ENCODE measurements at places on chromosomes 7 and 10.
A peak's percentile ranks its signal among the peaks of the same experiment; 100 is the strongest.

DNA sequence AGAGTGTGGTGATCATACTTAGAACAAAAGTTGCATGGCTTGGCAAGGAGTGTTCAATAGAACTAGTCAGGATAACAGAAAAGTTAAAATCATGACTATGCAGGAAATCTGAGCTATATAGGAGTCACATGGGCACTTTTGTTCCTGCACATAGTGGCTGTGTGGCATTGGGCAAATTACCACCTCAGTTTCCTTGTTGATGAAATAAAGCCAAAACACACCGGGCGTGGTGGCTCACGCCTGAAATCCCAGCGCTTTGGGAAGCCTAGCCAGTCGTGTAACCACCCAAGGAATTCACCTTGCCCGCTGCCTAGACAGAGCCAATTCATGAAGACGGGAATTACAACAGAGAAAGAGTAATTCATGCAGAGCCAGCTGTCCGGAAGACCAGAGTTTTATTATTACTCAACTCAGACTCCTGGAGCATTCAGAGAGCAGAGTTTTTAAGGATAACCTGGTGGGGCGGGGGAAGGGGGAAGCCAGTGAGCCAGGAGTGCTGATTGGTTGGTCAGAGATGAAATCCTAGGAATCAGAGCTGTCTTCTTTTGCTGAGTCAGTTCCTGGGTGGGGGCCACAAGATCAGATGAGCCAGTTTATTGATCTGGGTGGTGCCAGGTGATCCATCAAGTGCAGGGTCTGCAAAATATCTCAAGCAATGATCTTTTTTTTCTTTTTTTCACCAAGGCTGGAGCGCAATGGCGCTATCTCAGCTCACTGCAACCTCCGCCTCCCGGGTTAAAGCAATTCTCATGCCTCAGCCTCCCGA is 6.4 kb upstream of the MKRN1 start:
- no peak for DNase-seq

- peak; percentile 26 for DNase-seq
These were observed 5.2 kb downstream of the CCNY start for GRCh38 chr10:35341521-35341920.

- no peak for DNase-seq
These were observed 23.7 kb upstream of the SEPTIN7 start for GRCh38 chr7:35777121-35777520.

- peak; percentile 78 for DNase-seq
These were observed 1.7 kb upstream of the WDR86 start for GRCh38 chr7:151411551-151411950.

GRCh38 chr10:31393844-31394243 is 74.8 kb downstream of the ZEB1 start:
- DNase-seq, result no peak

DNA sequence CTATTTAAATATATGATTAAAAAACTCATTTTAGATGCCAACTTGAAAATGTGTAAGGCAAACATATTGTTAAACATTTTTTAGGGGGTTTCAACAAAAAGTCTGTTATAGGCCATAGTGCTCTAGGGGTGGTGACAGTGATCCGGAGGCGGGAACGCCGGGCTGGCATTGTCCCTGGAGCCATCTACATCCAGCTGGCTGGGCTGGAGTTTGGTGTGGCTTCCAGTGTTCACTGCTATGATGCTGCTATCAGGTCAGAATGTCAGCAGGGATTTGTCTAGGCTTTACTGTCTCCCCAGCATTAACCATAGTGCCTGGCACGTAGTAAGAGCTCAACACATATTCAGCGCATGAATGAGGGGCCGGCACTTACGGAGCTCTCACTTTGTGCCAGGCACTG is 1.9 kb upstream of the SLC18A2 start:
- DNase-seq, result no peak

DNA sequence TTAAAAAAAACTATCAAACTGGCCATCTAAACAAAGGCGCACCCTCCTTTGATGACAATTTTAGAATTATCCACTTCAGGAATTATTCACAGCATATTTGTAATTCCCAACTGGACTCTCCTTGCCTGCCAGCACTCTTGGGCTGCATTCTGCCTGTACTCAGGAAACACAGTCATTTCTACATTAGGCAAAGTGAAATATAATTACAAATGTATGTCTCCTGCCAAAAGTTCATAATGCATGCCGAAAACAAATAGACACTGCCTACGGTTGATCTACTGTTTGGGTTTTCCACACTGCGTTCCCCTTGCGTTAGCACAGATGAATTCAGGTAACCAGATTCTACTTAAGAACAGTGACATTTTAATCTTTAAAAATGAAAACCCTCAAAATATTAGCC is 1.9 kb downstream of the HGF start:
- DNase-seq, result no peak

GRCh38 chr7:105656922-105657521 is 75.7 kb upstream of the EFCAB10 start:
- DNase-seq, result peak; percentile 79

DNA sequence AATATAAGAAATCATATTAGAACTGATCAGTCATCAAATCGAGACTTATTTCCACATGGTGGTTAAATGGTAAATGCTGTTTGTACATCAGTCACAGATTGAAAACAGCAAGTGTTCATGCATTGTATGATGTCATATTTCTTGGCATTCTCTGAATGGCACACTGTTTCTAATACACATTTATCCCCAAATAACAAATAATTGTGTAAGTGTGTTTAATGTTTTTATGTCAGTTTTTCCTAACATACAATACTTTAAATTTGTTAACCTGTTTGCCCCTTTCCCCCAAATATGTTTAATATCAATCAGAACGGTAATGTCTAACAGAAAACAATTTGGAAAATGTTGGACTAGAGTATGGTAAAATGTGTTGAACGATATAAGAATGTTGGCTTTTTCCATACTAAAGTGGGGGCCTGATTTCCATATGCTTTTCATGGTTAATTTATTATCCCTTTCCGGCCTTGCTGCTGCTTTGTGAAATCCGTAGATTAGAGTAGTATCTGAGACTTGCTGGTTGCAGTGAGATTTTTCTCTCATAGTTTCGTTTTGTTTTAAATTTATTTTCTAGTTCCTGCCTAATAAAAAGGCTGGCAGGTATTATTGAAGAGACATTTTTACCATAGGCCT is 23.7 kb downstream of the RAB18 start:
- DNase-seq, result no peak

GRCh38 chr10:58237014-58237834 is 30.5 kb downstream of the IPMK start:
- no peak for DNase-seq

DNA sequence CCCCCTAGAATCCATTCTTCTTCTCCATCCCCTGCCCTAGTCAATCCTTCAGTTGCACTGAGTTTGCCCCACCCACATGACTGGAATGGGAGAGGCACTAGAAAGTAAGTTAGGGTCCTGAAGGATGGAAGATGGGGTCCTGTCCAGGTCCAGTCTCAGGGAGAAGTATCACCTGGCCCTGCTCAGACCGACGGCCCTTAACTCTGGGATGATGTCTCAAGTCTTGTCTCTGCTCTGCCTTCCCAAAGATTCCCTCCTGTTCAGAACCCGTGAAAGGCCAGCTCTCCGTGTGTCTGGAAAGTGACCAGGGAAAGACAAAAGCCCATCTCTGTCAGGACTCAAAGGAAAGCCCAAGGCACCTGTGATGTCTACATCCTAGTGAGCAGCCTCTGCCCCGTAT is 88.8 kb downstream of the OAT start:
- no peak for DNase-seq

DNA sequence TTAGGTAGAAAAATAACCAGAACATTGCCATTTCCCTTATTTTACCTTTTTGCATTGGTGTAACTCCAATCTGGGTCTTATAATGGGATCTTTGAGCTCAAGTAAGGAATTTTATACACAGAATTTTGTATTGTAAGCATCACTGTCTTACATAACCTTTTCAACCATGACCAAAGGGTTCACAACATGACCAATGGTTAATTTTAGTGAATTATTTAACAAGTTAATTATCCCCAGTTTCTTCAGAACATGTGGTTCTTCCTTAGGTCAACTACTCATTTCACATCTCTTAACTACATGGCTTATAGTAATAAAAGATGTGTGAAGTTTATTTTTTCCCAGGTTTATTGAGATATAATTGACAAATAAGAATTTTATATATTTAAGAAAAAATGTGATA is 74.2 kb upstream of the RHOBTB1 start:
- no peak for DNase-seq

GRCh38 chr10:95561864-95562177 is 650 bp upstream of the SORBS1 start:
- peak; percentile 5 for DNase-seq

DNA sequence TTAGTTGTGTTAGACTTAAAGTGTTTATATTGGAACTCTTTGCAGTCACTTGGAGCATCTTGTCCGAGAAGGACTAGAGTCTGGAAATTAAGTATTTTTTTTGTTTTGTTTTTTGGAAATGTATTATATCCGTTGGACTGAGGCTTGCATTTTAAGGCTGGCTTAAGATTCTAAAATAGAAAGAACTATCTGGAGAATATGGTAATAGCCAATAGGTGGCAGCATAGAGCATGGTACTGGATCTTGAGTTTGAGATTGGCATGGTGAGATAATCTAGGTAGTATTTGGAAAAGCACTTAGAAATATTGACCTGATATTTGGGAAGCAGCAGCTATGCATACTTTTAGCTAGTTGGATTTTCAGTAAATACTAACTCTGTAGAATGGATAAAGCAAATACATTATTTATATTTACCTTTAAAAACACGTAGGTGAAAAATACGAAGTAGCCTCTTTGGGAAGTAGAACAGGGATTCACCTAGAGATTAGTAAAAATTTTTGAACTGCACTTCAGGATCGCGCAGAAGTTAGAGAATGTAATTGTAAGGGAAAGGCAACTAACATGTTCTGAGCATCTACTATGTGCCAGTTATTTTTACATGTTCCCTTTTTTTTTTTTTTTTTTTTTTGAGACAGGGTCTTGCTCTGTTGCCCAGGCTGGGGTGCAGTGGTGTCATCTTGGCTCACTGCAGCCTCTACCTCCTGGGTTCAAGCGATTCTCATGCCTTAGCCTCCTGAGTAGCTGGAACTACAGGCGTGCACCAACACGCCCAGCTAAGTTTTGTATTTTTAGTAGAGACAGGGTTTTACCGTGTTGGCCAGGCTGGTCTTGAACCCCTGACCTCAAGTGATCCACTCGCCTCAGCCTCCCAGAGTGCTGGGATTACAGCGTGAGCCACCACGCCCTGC is 78.6 kb downstream of the LCOR start:
- peak; percentile 67 for DNase-seq

- DNase-seq, result no peak
These were observed 155.5 kb downstream of the BUB3 start for GRCh38 chr10:123309731-123310130.

DNA sequence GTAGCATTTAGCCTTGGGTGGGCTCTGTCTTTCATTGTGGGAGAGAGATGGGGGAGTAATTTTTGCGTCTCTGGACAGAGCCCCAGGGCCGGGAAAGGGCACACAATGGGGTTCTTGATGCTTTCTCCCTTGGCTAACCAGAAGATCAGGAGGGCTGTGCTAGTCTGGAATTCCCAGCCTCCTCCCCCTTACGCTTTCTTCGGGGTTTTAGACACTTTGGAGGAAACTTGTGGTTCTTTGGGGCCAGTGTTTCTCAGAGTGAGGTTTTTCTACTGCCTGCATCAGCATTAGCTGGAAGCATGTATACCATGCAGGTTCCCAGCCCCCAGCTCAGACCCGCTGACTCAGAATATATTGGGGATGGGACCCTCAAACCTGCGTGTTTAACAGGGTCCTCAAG is 7.0 kb downstream of the NEURL1 start:
- no peak for DNase-seq

GRCh38 chr10:32038777-32039176 is 17.4 kb downstream of the KIF5B start:
- DNase-seq, result no peak

- DNase-seq, result peak; percentile 83
These were observed 15.6 kb upstream of the RFC2 start for GRCh38 chr7:74269757-74270277.

DNA sequence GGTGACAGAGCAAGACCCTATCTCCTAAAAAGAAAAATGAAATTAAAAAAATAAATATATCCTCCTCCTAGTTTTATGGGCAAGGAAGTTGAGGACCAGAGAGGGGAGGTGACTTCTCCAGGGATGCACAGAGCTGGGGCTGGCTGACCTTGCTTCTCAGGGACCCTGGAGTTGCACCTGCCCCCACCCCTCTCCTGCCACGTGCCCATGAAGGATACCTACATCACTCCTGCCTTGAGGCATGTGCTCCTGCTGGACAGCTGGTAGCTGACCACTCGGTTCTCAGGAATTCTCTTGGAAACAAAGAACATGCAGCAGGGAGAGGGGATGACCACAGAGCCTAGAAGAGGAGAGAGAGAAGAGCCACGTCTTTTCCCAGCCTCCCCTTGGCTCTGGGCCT is 522 bp downstream of the CCL24 start:
- DNase-seq, result no peak

DNA sequence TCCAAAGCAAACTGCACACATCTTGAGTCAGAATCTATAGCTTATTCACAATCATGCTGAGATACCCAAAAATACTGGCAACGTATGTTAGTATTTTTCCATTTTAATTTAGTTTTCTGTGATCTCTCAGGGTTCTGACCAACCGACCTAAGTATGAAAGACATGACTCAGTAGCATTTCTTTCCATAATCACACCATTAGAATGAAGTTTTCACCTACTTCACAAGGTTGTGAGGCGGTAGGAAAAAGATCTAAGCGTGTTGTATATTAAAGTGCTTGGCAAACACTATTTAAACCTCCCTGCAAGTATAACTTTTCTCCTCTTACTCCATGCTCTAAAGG is 49.1 kb downstream of the PLCE1 start:
- DNase-seq, result no peak

- DNase-seq, result no peak
These were observed 16.0 kb downstream of the PAPSS2 start for GRCh38 chr10:87675396-87676376.

- no peak for DNase-seq
These were observed 256.6 kb upstream of the GLI3 start for GRCh38 chr7:42493436-42494198.

GRCh38 chr7:105685161-105685560 is 103.9 kb upstream of the EFCAB10 start:
- no peak for DNase-seq

GRCh38 chr7:105591522-105591921 is 10.2 kb upstream of the EFCAB10 start:
- DNase-seq, result no peak

DNA sequence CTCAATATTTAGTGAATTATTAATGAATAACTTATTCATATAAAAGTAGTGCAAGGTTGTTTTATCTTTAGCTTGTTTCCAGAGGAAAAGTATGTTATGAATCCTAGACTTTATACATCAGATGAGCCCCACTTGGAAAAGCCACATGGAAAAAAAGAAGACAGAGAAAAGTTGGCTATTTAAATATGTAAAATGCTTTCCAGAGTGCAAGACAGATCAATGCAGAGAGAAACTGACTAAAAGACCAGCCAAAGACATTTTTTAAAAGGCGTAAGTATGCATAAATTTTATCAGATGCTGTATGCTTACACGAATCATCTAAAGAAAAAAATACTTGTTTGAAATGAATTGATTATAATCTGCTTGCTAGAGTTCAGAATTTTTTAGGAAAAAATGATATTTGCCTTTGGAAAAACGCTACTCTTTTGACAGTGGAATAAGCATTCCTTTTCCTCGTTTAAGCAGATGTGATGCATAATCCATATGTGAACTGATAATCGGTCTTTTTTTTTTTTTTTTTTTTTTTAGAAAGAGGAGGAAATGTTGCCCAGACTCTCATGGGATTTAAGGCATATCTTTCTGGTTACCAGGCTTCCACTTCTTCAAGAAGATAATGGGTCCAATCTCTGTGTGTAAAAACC is 70.7 kb downstream of the RELN start:
- DNase-seq, result no peak

GRCh38 chr10:21100871-21101514 is 203.9 kb upstream of the NEBL start:
- no peak for DNase-seq
